ENCODE measurements at places on chromosomes 5 and 9.

GRCh38 chr5:4180703-4181102 is 585.1 kb downstream of the IRX1 start:
- no peak for DNase-seq

DNA sequence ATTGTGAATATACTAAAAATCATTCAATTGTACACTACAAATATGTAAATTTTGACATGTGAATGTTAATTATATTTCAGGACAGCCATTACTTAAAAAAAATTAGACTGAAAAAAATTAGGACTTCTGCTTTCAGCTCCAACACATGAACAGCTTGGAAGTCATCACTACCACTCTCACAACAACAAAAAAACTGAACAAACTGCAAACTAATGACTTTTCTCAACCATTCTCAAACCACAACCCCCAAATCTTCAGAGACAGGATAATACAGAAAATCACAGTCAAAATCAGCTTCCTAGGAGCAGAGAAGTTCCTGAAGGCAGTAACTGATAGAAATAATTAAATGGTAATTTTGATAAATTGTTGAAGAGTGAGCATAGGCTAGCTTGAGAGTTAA is 686.4 kb downstream of the TLE1 start:
- DNase-seq, result no peak

DNA sequence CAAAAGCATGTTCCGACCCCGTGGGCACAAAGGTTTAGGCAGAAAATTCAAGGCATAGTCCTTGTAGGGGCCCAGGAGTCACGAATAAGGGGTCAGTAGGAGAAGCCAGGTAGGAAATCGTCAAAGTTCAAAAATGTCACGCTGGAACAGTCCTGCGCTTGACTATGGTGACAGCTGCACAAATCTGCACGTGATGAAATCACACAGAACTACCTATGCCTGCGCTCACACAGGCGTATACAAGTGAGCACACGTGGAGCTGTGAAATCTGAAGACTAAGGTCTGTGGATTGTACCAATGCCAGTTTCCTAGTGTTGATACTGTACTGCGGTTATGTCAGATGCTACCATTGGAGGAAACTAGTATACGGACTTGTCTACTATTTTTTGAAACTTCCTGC is 303.1 kb upstream of the PANK3 start:
- no peak for DNase-seq

GRCh38 chr5:117652036-117652957 is 1077.7 kb upstream of the SEMA6A start:
- DNase-seq, result no peak

DNA sequence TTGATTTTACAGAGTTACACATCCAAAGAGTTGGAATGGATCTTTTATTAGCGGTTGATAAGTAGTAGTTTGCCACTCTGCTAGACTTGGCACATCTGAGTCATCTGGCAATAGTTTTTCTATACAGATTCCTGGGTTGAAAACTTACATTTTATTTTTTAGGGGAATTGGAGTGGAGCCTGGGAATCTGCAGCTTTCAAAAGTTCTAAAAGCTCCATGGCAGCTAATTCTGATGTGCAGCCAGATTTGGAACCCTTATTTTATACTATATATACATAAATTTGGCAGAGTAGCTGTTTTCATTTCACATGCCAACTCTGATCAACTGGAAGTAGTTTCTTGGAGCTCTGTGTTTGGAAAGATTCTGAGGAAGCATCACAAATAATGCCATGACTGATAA is 715.5 kb downstream of the TLR4 start:
- DNase-seq, result no peak

- no peak for DNase-seq
Observed at GRCh38 chr5:157874861-157875260, 15.9 kb upstream of the CLINT1 start.

- no peak for DNase-seq
Observed at GRCh38 chr9:16728137-16728508, 142.3 kb downstream of the BNC2 start.

GRCh38 chr5:180013678-180014077 is 57.9 kb downstream of the RNF130 start:
- no peak for DNase-seq

- DNase-seq, result no peak
Observed at GRCh38 chr9:129478461-129478860, 142.4 kb downstream of the C9orf50 start.

DNA sequence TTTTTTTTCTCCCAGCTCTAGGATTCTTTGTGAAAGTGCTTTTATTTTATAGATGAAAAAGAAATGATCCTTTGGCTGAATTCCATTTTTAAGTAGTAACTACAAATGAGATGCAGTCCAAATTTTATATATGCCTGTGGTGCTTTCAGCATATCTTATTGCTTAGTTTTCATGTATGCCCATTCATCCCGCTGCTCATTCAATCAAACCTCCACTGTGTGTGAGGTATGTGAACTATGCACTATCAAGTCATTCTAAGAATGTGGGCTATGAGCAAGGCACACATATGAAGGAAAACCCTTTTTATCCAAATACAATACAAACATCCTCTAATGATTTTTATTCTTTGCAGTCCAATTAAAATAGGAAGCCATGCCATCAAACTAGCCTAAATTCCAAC is 1069.1 kb upstream of the DMAC1 start:
- DNase-seq, result no peak

DNA sequence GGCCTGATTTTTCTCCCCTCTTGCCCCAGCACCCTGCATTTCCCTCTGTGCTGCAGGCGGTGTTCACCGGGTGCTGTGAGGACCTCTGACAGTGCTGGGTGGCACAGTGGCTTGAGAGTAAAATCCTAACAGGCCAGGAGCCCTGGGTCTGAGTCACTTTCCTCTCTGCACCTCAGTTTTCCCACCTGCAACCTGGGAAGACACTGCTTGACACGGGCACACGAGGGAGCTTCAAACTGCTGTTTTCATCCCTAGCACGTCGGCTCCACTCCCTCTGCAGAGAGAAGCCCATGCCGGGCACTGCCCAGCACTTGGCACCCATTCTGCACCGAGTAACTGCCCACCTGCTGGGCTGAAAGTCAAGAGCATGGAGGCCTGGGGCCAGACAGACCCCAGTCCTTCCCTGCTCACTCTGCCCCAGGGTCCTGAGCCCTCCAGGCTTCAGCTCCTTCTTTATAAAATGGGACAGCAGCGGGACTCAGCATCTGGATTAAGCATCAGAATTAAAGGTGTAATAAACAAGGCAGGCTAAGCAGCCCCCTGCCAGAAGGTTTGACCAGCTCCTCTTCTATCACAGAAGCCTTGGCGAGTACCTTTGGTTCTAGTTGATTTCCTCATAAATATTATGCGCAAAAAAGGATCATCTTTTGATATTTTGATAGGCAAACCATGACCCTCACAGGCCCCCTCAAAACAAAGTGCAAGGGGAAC is 5.2 kb downstream of the GFI1B start:
- DNase-seq, result no peak

DNA sequence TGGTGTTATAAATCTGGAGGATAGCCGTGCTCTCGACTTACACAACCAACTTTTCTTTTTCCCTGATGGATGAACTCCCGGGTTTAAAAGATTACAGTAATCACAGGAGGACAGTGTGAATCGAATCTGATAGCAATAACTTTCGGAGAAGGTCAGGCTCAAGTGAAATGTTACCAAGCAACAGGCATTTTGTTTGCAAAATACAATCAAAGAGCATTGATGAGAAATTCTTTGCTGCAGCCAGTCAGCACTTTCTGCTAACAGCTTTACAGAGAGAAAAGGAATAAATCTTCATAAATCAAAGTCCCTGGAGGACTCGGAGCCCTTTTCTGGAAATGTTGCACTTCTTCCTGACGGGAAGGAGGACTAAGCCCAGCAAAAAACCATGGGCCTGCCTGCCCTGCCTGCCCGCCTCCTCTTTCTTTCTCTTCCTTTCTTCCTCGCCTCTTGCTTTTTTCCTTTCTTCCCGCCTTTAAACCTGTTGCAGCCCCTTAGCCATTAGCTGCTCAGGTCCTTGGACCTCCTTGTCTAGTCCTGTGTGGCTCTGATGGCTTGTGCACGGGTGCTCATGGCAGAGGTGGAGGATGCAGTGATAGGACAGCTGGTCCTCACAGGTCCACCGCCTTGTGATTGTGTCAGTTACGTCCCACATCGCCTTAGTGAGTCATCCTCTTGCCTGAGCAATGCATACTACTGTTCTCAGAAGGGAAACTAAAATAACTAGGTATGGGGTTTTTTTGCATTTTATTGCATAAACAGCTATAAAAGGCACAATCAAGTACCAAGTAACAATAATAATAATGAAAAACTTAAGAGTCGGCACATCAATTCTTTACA is 6.2 kb downstream of the DMRT3 start:
- no peak for DNase-seq

DNA sequence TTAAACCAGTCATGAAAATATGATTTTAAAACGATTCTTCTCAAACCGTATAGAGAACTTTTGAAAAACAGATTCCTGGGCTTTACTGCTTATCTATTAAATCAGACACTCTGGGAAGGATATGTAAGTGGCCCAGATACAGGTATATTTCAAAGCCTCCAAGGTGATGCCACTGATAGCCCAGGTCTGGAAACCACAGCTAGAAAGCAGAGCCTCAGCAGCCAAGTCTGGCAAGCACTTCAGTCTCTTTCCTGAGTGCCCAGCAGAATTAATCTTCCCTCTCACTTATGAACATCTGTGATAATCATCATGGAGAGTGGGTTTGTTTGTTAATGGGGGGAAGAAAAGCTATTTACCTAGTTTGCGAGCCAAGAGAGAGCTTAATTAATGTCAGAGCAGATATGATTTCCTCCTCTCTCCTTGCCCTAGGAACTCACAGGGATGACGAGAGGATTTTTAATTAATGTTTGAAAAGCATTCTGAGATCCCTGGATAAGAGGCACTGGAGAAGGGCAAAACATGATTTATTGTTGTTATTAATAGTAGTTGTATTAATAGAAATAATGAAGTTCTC is 368.4 kb downstream of the TLE1 start:
- no peak for DNase-seq

DNA sequence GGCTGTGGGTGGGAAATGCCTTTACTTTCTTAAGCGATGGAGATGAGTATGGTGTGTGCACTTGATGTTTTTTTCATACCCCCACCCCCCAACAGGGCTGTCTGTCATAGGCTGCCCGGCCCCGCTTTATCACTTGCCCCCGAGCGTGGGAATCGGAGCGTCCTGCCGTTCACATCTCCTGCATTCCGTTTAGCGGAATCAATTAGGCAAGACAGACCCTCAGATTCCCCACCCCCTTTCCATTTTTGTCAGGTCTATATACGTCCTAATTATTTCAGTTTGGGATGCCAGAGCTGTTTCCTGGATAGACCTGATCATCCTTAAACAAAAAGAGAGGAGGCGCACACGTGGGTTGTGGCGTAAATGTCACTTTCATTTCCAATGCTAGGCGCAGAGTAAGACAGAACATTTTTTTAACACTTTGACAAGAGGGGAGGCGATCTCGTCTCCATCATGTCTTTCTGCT is 217.2 kb downstream of the MEF2C start:
- DNase-seq, result no peak

- DNase-seq, result no peak
Observed at GRCh38 chr9:1939466-1939865, 75.7 kb upstream of the SMARCA2 start.

DNA sequence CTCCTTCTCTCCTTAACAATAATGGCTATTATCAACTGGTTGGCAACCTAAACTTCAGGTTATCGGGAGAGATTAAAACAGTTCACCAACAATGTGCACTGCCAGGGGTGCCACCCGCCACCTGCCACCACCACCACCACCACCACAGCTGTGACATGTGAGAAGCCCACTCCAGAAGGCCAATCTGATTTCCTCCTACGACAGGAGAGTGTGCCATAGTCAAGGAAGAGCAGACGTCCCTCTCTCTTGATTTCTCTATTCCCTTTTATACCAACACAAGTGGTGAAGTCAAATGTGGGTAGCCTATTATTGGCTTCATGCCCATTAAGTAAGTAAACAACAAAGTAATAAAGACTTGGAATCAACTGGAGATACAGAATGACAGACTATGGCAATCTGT is 22.4 kb downstream of the GNAQ start:
- no peak for DNase-seq

DNA sequence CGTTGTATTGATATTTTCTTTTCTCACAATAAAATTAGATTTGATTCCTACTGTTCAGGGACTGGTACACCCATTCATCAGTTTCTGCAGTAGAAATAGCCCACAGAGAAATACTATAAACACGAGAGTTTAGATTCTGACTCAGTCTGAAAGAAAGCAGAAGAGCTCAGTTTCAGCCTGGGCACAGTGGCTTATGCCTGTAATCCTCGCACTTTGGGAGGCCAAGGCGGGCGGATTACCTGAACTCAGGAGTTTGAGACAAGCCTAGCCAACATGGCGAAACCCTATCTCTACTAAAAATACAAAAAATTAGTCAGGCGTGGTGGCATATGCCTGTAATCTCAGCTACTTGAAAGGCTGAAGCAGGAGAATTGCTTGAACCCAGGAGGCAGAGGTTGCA is 8.6 kb downstream of the ITK start:
- no peak for DNase-seq

- no peak for DNase-seq
Observed at GRCh38 chr9:101375546-101375945, 9.3 kb downstream of the BAAT start.

Data from AG10803 (cell line).